ENCODE measurements at places on chromosomes 16 and 17.

DNA sequence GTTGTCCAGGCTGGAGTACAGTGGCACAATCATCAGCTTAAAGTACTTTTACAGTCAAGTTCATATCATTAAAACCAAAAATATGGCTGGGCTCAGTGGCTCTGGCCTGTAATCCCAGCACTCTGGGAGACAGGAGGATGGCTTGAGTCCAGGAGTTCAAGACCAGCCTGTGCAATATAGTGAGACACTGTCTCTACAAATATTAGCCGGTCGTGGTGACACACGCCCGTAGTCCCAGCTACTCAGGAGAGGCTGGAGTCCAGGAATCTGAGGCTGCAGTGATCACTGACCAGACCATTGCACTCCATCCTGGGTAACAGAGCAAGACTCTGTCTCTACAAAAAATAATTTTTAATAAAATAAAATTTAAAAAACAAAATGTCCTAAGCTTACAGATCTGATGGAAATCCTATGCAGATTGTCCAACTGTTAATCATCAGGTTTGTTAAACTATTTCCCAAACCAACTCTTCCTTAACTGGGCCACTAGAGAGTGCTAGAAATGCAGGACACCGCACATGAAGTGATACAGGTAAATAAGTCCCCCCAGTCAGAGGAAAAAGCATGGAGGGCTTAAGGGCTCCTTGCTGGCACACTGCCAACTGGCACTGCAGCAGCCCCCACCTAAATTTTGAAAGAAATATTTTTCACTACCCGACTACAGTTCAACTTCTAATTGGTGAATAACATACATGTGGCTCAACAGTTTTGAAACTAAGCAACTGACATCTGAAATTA, 2.8 kb downstream of the USP22 start:
- DNase-seq, result no peak

GRCh38 chr17:67322042-67322787, 44.2 kb downstream of the PSMD12 start:
- peak; percentile 15 for DNase-seq

- no peak for DNase-seq
These were observed 1086.4 kb downstream of the CDH8 start for GRCh38 chr16:60949800-60950199.

DNA sequence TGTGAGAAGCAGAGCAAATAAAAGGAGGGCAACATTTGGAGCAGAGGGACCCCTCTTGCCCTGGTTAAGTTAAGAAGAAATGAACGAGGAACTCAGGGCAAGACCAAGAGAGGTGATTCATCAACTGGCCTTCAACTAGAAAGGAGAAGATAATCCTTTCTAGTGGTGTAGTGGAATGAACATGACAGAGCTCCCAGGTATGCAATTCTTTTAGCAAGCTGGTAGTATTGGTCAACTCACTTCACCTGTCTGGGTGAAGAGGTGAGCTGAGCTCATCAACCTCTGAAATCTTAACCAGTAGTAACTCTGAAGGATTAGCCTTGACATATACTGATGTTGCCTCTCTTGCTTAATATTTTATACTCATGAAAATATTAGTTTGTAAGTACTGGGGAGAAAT, 1024.7 kb upstream of the GOT2 start:
- DNase-seq, result no peak

GRCh38 chr16:15484662-15485061, 50.3 kb downstream of the BMERB1 start:
- no peak for DNase-seq

- DNase-seq, result no peak
These were observed 4.8 kb downstream of the SPATA2L start for GRCh38 chr16:89696670-89697128.

GRCh38 chr16:81522108-81522701, 77.6 kb downstream of the CMIP start:
- DNase-seq, result no peak

- no peak for DNase-seq
These were observed 1.2 kb upstream of the FAM222B start for GRCh38 chr17:28843816-28844148.

DNA sequence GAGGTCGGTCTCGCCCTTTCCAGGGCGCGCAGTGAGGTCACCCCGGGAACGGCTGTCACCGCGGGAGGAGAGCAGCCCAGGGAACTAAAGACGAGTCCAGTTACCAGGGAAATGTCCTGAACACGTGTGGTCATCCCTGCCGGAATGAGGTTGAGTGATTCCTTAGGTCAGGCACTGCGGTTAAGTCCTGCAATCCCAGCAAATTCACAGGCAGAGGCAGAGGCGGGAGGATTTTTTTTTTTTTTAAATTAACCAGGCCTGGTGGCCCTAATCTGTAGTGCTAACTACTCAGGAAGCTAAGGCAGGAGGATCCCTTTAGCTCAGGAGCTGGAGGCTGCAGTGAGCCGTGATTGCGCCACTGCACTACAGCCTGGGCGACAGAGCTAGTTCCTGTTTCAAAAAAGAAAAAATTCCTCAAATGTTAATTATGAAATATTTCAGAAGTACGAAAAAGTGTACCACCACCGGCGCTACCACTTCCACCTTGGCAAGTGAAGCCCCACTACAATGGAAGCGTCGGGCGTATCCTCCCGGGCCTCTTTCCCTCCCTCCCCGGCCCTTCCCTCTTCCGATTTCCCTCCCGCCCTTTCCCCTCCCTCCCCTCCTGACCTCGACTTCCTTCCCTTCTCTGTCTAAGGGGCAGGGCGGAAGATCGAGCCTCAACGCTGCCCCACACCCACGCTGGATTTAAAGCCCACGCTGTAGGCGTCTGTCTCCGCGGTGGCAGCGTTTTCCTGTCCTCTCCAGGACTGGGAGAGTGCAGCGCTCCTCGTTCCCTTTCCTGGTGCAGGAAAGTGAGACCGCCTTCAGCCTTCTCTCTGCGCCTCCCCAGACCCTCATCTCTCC, 27.3 kb downstream of the SLFN11 start:
- DNase-seq, result peak; percentile 18

DNA sequence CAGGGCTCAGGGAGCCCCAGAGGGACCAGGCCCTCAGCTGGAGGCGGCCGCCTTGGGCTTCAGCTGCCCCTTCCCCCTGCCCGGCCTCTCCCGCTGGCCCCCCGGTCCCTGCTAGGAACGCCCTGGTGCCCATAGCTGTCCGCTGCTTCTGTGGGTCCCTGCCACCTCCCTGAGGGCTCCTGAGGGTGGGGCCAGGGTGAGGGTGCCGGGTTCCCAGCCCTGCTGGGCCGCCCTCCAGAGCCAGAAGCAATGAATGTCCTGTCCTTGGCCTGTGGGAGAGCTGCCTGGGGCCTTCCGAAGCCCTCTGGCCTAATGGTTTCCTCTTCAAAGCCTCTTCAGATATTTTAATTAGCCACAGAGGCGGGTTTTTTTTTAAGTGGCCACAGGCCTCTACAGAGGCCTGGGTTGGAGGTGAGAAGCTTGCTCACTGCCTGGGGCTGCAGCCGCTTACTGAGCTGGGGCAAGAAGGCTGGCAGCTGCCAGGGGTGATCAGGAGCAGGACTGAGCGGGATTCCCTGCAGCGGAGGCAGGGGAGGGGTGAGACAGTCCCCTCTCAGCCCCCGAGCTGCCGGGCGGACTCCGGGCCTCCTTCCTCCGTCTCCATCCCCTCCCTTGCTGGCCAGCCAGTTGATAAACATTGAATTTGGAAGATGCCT, 9.9 kb downstream of the CENPX start:
- no peak for DNase-seq

DNA sequence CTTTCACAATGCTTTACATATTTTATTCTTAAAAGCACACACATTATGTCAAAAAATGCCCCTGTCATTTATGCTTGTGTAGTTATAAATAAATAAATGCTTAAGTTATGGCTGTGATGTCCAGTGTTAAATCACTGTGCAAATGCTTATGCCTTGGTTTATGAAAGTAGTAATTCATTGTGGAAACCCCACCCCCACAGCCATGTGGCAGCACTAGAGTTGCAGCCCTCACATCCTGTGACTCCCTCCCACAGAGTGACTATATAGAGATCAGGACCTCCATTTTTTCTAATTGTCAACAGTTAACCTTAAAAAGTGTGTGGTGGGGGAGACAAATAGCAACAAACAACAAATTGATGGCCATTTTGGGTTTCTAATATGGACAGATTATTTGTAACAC, 2.4 kb downstream of the SKAP1 start:
- DNase-seq, result no peak

- DNase-seq, result no peak
These were observed 19.7 kb downstream of the DPEP1 start for GRCh38 chr16:89633064-89633631.

DNA sequence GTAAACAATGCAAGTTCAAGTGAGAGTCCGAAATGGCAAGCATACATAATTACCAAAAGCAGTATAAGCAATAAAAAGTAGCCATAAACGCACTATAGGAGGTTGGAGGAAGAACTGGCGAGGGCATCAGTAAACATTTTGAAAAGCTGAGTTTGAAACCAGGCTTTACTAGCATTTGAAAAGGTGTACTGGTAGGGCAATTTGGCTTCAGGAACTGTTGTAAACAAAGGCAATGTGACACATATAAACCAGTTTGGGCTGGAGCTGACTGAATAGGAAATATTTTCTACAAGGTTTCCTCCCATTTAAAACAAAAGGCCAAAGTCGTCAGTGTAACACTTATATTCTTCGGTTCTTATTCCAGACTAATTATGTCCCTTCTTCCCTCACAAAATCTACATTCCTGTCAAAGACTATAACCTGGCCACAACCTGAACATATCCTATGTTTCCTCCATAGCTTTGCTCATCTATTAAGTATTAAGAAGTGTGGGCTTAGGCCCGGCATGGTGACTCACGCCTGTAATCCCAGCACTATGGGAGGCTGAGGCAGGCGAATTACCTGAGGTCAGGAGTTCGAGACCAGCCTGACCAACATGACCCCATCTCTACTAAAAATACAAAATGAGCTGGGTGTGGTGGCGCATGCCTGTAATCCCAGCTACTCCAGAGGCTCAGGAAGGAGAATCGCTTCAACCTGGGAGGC, 7.8 kb downstream of the CBX1 start:
- DNase-seq, result no peak

GRCh38 chr17:29124925-29125273, 55.3 kb downstream of the MYO18A start:
- DNase-seq, result no peak

DNA sequence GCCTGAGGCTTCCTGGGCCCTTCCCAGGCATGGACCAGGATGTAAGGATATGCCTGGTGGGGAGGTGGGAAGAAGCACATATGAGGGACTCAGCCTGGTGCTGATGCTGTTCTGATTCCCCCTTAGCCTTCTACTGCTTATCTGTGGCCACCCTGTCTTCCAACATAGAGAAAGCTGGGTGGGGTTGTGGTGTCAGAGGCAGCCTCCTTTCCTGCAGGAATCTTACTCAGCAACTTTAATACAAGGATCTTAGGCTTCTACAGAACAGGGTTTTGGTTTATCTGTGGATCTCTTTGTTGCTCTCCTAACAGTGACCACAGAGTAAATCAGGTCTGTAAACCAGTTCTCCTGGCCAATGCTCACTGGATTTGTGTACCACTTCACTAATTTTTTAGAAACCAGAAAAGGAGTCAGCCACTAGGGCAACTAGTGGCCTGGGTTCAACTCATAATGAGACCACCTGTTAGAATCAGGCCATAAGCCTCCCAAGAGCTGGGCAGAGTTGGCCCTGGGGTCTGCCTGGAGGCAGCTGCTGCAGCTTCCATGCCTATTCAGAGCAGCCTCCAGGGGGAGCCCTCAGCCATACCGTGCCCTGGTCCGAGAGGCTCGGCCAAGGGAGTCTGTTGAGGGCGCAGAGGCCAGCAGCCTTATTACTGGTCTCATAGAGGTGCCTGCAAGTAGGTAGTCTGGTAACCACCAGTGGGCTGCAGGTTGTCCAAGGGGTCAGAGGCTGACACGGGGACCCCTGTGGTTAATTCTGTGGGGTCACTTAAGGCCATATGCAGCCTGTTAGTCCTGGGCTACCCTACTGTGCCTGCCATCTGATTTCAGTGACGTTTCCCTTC, 7.1 kb downstream of the HAS3 start:
- peak; percentile 83 for DNase-seq

DNA sequence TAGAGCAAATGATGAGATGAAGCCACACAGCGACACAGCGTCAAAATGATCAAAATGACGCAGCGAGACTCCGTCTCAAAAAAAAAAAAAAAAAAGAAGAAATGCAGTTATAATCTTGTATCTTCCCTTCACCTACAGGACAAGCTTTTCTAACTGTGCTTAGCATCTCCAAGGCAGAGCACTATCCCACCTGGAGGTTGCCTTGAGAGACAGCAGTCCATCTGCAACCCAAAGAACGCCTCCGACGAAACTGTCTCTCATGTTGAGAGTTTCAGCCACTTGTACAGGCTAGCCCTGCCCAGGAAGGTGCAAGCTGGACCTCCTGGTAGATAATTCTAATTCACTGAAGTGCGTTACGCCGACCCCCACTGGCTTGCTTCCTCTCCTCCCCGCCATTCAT, 46.7 kb upstream of the GCSH start:
- no peak for DNase-seq

- no peak for DNase-seq
These were observed 965 bp upstream of the TMC6 start for GRCh38 chr17:78129351-78130089.

DNA sequence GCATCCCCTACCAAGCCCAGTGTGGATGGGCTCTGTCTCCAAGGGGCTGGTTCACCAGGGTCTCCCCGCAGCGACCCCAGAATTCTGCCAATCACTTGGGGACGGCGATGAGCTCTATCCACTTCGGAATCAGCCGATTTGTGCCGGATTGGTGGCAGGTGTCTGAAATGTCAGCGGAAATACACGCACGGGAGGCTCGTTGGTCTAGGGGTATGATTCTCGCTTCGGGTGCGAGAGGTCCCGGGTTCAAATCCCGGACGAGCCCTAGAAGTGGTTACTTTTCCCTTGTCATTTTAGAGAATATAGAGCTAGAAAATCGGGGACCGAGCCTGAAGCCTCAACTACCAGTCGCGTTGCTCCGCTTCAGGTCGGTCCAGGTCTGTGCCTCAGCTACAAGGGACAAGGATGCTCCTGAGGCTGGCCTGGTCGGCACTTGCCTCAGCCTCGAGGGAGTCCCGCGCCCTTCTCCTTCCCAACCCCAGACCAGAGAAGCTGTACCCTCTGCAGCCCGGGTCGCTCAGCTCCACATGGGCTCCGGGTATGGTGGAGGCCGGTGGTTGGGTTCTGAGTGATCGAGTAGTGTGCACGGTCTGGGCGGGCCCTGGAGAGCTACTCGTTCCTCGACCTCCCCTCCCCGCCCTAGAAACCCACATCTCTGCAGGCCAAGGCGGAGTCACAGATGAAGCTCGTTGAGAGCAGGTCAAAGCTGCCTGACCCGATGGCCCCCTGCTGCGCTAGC, 16.0 kb upstream of the OR1F1 start:
- peak; percentile 26 for DNase-seq

GRCh38 chr17:70024253-70024652, 50.8 kb upstream of the KCNJ16 start:
- DNase-seq, result no peak

DNA sequence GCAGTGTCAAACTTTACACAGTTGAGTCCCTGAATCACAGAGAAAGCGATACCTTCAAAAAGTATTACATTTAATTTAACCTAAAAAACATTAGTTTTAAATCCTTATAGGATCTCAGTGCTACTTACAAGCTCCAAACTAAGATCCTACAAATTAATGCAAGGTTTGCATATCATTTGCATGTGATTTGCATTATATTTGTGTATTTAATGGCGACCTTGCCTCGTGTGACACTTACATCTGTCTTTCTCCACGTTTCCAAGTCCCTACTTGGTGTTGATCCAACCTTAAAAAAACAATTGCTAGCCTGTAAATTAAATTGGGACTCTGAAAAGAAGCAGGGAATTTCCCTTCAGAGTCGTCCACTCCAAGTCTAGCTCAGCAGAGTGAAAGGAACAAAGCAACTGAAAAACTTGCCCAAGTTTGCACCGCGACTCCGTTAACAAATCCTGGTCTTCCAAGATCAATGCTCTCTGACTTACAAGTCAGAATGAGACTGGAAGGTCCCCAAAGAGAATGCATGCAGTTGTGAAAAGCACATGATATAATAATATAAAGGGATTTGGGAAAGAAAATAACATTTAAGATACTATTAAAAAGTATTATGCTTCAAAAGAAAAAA, 739 bp upstream of the FAM117A start:
- DNase-seq, result no peak
